ENCODE measurements at places on chromosomes 13 and 19.
A peak's percentile ranks its signal among the peaks of the same experiment; 100 is the strongest.

- peak; percentile 30 for DNase-seq
Measured at GRCh38 chr13:80339912-80340650, 845 bp downstream of the SPRY2 start.

GRCh38 chr19:6164906-6165531 is 29.6 kb downstream of the ACSBG2 start:
- no peak for DNase-seq

GRCh38 chr13:106533943-106534638 is 1.4 kb downstream of the EFNB2 start:
- peak; percentile 32 for DNase-seq

GRCh38 chr13:109369353-109370052 is 416.9 kb downstream of the IRS2 start:
- DNase-seq, result peak; percentile 21

DNA sequence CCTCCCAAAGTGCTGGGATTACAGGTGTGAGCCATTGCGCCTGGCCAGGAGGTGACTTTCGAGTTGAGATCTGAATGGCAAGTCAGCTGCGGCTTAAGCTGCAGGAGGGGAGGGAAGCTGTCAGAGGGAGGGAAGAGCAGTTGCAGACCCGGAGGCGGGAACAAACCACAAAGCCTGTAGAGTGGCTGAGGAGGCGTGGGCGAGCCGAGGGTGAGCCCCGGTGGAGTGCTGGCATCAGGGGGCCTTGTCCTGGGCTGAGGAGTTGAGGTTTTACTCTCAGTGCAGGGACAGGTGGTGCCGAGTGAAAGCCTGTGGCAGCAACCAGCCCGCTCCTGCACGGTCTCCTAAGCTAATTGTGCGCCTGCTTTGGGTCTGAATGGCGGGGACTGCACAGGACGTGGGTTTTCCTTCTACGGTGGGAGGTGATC is 24.2 kb downstream of the PPP1R37 start:
- DNase-seq, result no peak

GRCh38 chr13:64377606-64378005 is 2852.5 kb downstream of the PCDH9 start:
- DNase-seq, result no peak

DNA sequence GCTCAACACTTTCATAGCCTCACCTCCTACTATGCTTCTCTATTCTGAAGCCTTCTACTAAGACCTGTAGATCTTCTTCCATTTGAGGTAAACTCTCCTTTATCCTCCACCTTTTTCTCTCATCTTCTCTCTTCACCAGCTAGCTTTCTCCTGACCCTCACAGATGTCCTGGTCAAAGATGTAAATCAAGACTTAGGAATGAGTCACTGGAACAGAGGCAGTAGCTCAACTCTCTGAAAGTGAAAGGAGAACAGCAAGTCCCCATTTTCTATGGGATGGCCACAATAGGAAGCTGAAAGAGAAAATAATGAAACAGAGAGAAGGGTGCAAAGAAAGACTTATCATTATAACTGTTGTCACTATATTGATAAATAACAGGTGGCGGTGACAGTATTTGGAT is 86.1 kb upstream of the DOCK9 start:
- DNase-seq, result no peak

DNA sequence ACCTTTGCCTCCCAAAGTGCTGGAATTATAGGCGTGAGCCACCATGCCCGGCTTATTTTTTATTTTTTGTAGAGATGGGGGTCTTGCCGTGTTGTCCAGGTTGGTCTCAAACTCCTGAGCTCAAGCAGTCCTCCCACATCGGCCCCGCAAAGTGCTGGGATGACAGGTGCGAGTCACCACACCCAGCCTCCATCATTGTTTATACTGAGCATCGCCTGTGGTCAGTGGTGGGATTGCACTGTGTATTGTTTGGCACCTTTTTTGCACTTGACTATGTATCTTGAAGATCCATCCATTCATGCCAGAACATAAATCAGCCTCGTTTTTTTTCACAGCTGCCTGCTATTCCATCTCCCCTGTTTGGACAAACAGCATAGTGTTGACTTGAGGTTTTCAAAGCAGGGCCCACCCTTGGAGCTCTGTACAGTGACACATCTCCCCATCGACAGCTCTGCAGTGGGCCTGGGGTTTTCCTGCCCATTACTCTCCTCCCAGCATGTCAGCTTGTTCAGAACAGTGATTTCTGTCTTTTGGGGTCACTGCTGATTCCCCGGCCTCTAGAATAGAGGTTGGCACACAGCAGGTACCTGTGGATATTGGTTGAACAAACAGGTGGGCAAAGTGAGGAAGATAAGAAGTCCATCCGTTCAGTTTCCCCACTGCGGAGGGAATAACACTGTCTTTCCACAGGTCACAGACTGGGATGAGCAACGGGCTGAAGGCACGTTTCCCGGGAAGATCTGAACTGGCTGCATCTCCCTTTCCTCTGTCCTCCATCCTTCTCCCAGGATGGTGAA is 8.2 kb upstream of the UPK1A start:
- no peak for DNase-seq

DNA sequence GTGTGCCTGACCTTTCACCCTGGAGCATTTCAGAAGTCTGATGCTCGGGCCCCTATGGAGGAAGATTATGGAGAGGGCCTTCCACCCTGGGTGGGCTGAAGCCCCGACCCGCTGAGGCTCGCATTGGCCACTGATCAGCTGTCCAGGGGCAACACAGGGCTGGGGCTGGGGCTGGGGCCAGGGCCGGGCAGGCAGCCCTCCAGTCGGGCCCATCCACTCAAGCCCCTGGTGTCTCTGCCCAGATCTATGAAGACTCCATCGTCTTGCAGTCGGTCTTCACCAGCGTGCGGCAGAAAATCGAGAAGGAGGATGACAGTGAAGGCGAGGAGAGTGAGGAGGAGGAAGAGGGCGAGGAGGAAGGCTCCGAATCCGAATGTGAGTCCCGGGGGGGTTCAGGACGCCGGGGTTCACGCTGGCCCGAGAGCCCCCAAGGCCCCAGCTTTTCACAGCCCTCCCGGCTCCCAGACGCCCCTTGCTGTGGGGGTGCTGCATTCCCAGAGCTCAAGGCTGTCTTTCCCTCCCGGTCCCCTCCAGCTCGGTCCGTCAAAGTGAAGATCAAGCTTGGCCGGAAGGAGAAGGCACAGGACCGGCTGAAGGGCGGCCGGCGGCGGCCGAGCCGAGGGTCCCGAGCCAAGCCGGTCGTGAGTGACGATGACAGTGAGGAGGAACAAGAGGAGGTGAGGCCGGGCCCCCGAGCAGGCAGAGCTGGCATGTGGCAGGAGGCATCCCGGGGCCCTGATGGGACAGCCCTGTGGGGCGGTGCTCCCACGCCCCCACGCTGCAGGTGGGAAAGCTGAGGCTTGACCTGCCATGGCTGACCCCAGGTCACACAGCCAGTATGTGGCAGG is 29.5 kb upstream of the LDLR start:
- no peak for DNase-seq

DNA sequence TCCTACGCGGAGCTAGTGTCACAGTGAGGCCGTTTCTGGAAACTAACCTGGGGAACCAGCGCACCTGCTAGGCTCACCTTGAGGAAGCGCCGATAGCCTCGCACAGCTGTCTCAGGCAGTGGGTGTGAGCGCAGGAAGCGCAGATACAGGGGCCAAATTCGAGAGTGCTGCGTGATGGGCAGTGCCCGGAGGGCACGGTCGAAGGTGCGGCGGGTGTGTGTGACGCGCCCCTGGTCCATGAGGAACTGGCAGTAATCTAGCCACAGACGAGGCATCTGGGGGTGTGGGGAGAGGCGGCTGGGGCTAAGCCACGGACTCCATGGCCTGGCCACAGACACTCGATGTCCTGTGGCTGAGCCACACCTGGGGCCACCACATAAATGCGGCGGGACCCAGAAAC is 2.2 kb downstream of the XAB2 start:
- DNase-seq, result no peak

DNA sequence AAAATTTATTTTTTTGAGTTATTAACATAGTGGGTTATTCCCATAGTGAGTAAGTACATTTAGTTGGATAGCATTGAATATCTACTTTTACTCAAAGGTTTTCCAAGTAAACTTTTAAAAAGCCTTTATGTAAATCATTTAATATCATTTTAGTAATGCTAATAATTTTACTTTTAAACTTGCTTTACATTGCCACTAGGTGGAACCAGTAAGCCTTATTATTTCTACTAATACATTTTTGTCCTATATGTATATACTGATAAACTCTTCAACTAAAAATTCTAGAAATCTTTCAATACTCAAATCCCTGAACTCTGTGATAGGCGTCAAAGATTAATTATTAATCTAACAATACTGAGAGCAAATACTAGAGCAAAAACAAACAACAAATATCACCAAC is 1709.2 kb upstream of the PCDH20 start:
- DNase-seq, result no peak

DNA sequence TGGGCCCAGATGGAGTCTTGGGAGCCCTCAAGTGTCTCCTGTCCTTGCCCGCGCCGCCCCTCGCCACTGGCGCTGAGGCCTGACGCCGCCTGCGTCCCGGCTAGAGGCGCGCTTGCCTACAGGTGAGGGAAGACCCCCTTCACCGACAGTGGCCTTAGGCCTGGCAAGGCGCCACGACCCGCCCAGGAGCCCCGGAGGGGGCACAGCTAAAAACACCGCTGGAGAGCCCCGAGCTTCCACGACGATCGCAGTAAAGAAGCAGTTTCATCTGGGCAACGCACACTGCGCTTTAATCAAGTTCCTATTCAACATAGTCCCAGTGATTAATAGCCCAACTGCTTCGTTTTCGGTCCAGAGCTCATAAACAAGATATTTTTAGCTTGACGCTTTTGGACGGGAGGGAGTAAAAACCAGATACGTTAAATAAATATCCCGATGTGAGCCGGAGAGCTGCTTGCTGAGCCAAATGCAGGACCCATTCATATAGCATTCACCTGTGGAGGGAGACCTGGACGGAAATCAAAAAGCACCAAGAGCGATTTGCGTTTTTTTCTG is 1.5 kb upstream of the CEBPA start:
- no peak for DNase-seq

DNA sequence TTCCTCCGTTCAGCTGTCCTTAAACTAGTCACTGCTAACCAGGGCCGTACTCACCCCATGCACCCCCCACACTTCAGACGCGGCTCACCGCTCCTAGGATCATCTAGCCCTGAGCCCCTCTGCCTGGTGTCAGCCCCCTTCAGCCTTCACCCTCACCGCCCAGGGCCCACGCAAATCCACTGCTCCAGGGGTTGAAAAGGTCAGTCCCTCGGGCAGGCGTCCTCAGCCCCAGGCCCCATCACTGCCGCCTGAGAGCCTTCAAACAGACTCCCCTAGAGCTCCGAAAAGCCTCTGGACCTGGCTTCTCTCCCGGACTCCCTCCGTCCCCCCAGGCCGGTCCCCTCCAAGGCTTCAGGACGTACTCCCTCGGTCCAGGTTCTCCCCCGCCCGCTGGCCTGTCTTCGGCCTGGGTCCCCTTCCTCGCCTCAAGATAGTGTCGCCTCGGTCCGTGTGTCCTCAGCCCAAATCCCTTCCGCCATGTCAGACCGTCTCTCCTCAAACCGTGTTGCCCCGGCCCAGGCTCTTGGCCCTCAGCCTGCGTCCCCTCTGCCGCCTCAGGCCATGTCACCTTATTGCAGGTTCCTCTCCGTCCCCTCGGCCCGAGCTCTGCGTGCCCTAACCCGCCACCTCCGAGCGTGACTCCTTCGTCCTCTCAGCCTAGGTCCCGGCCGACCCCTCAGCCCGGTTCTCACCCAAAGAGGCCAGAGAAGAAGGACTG is 553 bp downstream of the NAPA start:
- DNase-seq, result no peak

GRCh38 chr19:37218592-37218935 is 550 bp downstream of the ZNF383 start:
- DNase-seq, result no peak
